ENCODE measurements at places on chromosomes 1 and 21. TPM values are rescaled to one million over a fixed set of nuclear protein-coding genes. Genes with fewer than 3 reads are reported as not detected.

- no peaks in the 10 kb centered on the region for H3K36me3 ChIP-seq
- peak overlapping the region; percentile 43 for H3K27ac ChIP-seq
- H3K4me3 ChIP-seq = no peak overlapping the region
These were observed 48.6 kb downstream of the FOXO6 start for GRCh38 chr1:41409825-41410224.

GRCh38 chr1:30981172-30981571 lies 72.6 kb upstream of the SDC3 start:
- no peaks in the 10 kb centered on the region for H3K27me3 ChIP-seq
- H3K4me1 ChIP-seq = peaks cover 27% of the 10 kb centered on the region
- peaks cover 45% of the 10 kb centered on the region for H3K36me3 ChIP-seq
- DNase-seq = no peak
- H3K27ac ChIP-seq = no peak overlapping the region

- no peak for DNase-seq
- H3K27ac ChIP-seq = no peak overlapping the region
- H3K27me3 ChIP-seq = peaks cover 4% of the 10 kb centered on the region
- no peak overlapping the region for H3K4me3 ChIP-seq
These were observed 35.8 kb upstream of the CR2 start for GRCh38 chr1:207418351-207418750.

DNA sequence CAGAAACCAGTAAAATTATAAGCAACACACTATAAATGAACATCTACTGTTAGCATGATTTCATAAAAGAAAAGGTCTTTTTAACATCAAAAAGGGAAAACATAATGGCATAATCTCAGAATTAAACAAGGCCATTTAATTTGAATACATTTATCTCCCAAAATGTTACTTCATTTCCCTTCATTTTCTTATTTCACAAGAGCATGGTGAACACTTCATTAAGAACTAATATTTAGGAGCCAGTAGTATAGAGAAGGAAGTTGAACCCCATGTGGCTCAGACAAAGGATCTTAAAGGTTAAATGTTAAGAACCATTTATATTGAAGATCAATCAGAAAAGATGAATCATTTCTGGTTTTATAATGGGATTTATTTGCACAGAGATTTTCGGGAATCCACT lies 981.7 kb downstream of the TTLL7 start:
- DNase-seq = no peak
- H3K4me3 ChIP-seq = no peak overlapping the region
- H3K27me3 ChIP-seq = peaks cover 5% of the 10 kb centered on the region
- H3K4me1 ChIP-seq = no peaks in the 10 kb centered on the region
- H3K36me3 ChIP-seq = no peaks in the 10 kb centered on the region

DNA sequence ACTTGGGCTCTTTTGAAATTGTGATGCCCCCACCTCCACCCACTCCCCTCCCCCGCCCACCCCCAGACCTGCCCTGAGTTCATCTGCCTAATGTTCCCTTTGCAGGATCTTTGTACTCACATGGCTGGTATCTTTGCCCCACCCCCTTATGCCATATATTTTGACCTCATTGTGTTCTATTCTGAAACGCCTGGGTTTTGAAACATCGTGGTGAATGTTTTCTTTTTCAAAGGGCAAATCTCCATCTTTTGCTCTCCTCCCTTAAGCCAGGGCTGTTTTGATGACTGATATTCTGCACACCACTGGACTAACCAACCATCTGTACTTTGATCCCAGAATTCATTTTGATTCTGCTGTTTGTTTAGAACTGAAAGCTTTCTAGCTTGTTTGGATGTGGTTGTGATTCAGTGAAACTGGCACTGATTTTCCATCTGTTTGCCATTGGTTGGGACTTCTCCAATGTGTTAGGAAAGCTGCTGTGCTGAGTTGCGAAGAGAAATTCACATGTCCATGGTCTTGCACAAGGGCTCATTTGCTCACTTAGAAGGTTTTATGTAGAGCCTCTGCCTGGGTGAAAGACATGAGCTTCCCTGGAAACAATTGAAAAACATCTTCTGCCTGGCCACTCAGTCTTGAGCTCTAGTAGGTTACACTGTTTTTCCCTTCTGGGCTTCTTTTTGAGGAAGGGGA lies 16.5 kb downstream of the SMAP2 start:
- no peaks in the 10 kb centered on the region for H3K27me3 ChIP-seq
- H3K36me3 ChIP-seq = peaks cover 21% of the 10 kb centered on the region
- peak overlapping the region; percentile 93 for H3K4me3 ChIP-seq
- peak overlapping the region; percentile 94 for H3K27ac ChIP-seq
- DNase-seq = no peak
- peaks cover 75% of the 10 kb centered on the region for H3K4me1 ChIP-seq

- H3K4me1 ChIP-seq = no peaks in the 10 kb centered on the region
- no peaks in the 10 kb centered on the region for H3K36me3 ChIP-seq
- no peak for DNase-seq
- H3K4me3 ChIP-seq = no peak overlapping the region
- peaks cover 31% of the 10 kb centered on the region for H3K27me3 ChIP-seq
These were observed 34.9 kb upstream of the TACSTD2 start for GRCh38 chr1:58611861-58612385.

GRCh38 chr21:39003982-39004633 lies 179.1 kb downstream of the PSMG1 start:
- peak overlapping the region; percentile 91 for H3K27ac ChIP-seq
- H3K27me3 ChIP-seq = peaks cover 7% of the 10 kb centered on the region
- peak overlapping the region; percentile 68 for H3K4me3 ChIP-seq
- peaks cover 19% of the 10 kb centered on the region for H3K4me1 ChIP-seq
- no peak for DNase-seq

GRCh38 chr1:44611866-44612265 lies 62.4 kb downstream of the TMEM53 start:
- H3K27ac ChIP-seq = no peak overlapping the region
- no peak overlapping the region for H3K4me3 ChIP-seq
- H3K27me3 ChIP-seq = no peaks in the 10 kb centered on the region
- no peaks in the 10 kb centered on the region for H3K36me3 ChIP-seq
- H3K4me1 ChIP-seq = no peaks in the 10 kb centered on the region
- DNase-seq = no peak

DNA sequence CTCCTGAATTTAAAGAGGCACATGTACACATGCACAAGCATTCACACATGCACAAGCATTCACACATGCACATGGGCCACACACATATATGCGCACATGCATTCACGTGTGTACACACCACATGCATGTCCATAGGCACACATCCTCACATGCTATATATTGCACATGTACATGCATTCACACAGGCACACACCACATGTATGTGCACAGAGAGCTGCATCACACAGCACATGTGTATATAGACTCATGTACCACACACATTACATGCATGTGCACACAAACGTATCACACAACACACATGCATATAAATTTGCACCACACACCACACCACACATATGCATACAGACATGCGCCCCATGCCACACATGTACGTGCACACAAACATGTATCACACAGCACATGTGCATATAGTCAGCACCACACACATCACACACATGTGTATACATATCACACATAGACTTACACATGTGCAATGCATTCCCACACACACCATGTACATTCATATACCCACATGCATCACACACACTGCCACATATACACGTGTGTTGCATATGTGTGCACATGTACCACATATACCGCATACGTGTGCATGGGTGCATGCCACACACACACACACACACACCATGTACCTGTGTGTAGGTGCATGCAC lies 54.6 kb upstream of the COL18A1 start:
- H3K4me1 ChIP-seq = no peaks in the 10 kb centered on the region
- H3K36me3 ChIP-seq = no peaks in the 10 kb centered on the region
- no peak for DNase-seq
- H3K27me3 ChIP-seq = peaks cover 12% of the 10 kb centered on the region
- no peak overlapping the region for H3K4me3 ChIP-seq
- no peak overlapping the region for H3K27ac ChIP-seq

BEND5 gene
- 12.4 TPM for total RNA-seq

ACBD3 gene
- 22.6 TPM for total RNA-seq

TGFBR3 gene
- 15.3 TPM for total RNA-seq

TTC34 gene
- total RNA-seq = 2.7 TPM
